ENCODE measurements at places on chromosomes 16 and 17. TPM values are rescaled to one million over a fixed set of nuclear protein-coding genes. Genes with fewer than 3 reads are reported as not detected.

DNA sequence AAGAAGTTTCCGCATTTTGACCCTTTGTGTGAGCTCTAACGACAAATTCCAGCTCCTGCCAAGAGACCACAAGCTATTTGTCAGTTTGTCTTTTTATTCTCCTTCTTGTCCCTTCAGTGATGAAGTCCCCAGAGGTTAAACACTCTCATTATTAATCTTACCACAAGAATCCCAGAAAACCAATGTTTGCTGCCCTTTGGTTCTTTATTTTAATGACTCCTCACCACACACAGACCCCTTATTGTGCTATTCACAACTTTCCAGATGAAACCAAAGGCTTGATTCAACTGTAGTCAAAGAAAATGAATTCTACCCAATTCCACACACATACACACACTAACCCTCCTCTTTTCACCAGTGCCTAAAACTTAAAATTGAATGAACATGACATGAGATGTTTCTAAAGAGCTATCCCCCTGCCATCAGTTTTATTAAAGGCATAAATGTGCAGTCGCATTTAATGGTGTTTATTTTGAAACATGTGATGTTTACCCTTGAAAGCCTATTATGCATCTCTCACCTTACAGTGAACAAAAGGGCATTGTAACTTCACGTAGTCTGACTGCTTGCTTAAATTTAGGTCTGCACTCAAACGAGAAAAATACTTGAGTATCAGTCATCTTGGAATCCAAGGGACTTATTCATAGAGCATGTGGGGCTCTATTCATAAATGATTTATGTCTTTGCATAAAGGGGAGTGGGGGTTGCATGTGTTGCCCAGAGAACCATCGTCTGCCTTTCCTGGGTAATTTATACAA lies 44.1 kb downstream of the PCTP start:
- DNase-seq, result peak; percentile 24

DNA sequence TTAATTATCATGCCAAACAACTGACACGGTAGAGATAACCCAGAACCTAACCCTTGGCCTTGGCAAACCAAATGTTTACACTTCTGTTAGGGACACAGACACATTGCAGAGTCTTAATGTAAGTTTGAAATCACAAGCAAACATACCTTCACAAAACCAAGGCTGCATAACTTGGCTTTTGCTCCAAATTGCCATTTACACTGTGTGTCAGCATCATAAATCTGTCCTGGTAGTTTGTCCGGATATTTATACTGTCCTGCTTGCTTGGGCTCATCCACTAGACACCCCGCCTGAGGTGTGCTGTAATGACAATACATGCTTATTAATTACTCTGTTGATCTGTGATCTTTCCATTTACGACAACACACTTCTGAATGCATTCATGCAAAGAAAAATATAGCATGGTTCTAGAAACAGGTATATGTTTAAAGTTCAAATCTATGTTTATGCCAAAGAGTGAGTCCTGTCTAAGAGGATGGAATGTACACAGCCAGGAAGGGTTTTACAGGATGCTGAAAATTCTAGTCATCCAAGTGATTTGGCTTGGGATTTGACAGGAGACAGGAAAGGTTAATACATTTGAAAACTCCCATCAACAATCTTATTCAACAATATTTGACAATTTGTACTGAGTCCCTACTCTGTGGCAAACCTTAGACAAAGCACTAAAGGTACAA lies 81.1 kb downstream of the ADAMTS18 start:
- DNase-seq, result no peak

- DNase-seq, result no peak
Observed at GRCh38 chr17:3924512-3925350, 8.5 kb upstream of the P2RX1 start.

DNA sequence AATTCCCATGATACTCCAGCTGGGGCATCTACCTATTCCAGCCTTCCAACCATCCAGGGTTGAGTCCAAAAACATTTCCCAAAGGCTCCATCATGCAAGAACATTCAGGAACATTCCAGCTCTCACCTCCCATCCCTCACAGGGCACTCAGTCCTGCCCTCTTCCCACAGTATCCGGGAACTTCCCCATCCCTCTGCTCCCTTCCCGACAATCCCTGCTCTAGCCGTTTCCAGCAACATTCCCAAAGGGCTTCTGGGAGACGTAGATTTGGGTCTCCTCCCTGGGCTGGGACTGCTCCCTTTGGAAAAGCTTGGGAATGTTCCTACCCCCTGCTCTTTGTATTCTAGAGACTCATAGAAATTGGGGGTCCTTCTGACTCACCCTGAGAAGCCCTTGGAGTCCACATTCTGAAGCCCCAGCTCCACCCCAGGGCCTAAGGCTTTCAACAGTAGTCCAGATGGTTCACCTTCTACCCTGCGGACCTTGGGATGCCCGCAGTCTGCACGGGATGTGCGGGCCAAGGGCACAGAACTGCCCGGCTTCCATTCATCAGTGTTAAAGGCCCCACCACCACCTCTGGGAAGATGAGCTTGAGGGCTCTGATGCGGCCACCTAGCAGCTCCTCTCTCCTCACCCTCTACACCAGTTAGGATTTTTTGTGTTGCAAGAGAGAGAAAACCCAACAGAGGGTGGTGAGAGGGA lies 25.4 kb downstream of the NGFR start:
- no peak for DNase-seq

DNA sequence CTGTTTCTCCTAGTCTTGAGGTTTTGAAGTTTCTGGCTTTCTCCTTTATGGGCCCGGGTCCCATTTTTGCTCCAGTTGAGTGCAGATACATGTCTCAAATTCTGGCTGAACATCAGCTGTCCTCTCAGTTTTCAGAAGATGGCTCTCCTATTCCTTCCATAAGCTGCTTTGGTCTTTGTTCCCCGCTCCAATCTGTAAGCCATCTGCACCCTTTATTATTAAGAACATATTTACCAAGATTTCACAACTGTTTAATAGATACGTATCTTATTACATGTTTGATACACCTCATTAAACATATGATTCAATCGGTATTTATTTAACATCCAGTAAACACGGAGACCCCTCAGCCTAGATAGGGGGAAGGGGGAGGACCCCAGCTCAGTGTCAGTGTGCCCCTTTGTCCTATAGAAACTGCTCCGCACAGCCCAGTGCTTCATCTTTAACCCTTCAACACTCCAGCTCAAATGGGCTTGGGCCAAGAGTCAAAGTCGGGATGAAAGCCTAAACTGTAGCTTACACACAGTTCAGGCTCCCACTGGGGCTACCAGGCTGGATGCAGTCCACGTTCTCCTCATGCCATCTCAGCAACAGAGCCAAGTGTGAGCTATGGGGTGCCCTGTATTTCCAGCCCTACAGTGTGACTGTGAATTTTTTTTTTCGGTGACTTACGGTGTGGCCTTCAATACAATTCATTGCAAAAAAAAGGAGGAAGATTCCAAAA lies 166.0 kb upstream of the ZFHX3 start:
- no peak for DNase-seq

DNA sequence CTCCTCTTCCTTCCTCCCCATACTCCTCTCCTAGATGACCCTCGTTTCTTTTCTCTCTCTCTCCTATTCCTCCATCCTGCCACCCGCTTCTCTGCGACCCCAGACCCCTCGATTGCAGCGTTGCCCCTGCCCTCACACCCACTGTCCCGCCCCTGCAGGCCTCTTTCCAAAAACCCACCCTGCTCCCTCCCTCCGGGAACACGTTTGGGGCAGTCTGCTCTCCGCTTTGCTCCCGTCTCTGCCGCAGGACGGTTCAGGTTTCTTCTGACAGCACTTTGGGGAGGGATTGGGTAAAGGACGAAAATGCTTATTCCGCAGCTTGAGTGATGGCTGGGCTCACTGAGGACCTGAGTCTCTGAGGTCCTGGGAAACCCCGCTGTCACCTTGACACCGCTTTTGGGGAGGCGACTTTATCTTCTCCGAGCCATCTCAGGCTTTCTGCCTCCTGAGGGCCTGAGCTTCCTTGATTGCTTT lies 690 bp downstream of the NDE1 start:
- DNase-seq, result peak; percentile 45

GRCh38 chr16:81618187-81618586 lies 160.9 kb upstream of the PLCG2 start:
- no peak for DNase-seq

GRCh38 chr17:10116753-10117420 lies 81.5 kb downstream of the GAS7 start:
- DNase-seq, result no peak

DNA sequence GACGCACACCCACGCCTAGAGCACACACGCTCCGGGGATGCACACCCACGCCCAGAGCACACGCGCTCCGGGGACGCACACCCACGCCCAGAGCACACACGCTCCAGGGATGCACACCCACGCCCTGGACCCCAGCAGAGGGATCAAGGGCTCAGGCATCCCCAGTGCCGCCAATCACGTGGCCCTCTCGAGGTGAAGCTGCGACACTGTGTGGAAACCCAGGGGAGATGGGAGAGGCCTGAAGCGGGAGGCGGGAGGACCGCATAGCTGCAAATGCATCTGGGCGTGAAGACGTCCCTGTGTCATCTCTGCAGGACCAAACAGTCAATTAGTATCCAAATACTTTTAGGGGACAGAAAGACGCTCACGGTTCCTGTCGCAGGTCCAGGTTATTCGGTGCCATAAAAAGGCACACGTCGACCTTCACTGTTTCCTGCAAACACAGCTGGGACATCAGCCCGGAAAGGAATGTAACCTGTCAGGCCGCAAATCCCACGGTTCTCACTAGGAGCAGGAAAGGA lies 56.4 kb downstream of the TBC1D16 start:
- no peak for DNase-seq

DNA sequence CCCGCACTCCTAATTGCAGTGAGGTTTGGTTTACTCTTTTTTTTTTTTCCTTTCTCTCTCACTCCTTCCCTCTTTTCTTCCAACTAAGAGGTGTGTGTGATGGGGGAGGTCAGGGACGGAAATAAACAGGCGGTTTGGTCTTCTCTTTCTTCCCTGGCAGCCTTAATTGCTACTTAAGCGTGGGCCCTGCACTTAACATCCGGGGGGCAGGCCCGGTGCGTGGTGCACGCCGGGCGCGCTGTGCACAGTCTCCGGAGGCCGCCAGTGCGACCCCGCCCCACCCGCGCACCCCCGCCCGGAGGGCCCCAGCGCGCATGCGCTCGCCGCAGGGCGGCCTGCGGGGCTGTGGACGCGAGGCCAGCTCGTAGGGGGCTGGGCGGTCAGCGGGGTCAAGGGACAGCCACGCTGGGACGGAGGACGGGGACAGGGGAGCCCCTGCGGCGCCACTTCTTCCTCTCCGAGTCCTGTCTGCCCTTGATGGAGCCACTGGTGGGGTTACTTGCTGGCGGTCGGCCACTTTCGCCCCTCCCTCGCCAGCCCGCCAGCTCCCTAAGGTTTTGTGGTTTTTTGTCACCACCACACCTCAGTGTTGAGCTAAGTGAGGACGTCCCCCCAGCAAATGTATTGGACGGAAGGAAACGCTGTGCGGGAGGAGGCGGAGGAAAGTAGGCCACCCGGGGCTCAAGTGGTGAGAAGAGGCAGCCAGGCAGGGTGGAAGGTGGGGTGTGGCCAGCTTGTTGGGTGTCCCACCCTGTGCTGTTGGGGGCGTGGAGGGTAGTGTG lies 120.9 kb downstream of the MRM1 start:
- DNase-seq, result no peak

- no peak for DNase-seq
Observed at GRCh38 chr17:46896991-46897390, 26.0 kb upstream of the GOSR2 start.

DNA sequence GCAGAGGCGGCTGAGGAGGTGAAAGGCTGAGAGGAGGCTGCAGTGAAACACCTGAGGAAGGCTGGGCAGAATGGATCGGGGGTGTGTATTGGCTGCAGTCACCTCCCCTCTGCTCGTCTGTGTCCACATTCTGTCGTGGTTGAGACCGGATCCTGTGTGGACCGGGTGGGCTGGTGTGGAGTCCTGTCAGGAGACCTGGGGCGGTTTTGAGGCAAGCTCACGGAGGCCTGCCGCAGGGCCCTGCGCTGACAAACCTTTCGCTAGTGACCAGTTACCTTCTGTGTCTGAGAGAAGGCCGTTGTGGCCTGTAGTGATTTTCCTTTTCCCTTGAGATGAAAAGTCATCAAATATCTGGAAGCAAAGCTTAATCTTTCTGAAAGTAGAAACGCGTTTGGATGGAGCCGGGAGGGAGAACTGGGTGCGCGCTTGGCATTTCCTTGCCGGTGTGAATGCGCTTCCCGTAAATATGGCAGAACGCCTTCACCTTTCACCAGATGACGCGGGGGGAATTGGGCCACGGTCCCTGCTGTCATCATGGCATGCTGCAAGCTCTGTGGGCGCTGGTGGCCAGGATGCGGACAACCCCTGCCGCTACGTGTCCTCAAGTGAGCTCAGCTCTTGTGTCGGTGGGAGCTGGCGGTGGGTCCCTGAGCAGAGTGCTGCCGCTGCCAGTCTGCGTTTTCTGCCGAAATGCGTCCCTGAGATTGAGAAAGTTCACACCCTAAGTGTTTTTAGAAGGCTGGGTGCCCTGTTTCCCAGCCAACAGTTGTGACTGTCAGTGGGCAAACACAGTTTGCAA lies 6.3 kb downstream of the BANP start:
- no peak for DNase-seq

DNA sequence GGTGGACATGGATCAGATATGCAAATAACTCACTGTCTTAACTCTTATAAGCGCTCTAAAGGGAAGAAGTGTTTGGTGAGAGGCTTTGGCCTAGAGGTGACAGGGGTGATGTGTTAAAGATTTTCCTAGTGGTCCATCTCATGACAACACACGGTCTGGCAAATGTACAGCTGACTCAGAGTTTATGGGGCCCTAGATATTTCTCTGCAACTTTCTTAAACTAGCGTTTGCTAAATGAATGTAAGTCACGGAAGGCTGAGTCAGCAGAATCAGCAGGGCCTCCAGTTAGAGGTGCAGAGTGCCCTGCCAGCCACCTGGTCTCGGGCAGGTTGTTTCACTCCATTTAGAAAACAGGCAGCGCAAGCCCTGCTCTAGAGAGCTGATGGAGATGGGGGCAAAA lies 40.1 kb downstream of the CLEC16A start:
- peak; percentile 60 for DNase-seq

DNA sequence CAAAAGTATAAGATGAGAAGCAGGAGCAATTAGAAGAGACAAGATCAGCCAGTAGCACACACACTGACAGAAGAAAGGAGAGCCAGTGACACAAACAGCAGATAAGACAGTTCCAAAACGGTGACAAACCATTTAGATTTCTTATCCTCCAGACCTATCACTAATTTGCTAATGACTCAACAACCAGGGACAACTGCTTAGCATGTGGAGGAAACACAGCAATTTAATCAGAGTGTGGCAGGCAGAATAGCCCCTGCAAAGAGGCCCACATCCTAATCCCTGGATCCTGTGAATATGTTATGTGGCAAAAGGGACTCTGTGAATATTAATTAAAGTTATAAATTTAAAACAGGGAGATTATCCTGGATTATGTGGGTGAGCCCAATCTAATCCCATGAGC lies 81.1 kb downstream of the CACNG1 start:
- no peak for DNase-seq

Gene BAIAP3
- total RNA-seq, result 0.51 TPM

Gene ACE
- 0.63 TPM for total RNA-seq

Gene MT1G
- not detected for total RNA-seq

Gene TEKT1
- not detected for total RNA-seq

Gene GRIN2C
- not detected for total RNA-seq

Gene MT1M
- 2.2 TPM for total RNA-seq

Gene MAP2K3
- total RNA-seq, result 19.3 TPM

Gene ACTG1
- 6,893 TPM for total RNA-seq

All from LHCN-M2 (cell line).